RWPE2 (cell line): ENCODE measurements at places on chromosomes 5 and 9.

DNA sequence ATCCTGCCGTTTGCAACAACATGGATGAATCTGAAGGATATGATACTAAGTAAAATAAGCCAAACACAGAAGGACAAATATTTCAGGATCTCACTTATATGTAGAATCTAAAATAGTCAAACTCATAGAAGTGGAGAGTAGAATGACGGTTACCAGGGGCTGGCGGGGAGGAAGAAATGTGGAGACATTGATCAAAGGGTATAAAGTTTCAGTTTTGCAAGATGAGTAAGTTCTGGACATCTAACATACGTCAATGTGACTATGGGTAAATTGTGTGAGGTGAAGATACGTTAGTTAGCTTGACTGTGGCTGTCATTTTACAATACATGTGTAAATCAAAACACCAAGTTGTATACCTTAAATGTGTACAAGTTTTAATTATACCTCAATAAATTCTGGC is 200.3 kb downstream of the SNX18 start:
- no peaks in the 10 kb centered on the region for H3K27me3 ChIP-seq
- no peaks in the 10 kb centered on the region for H3K4me1 ChIP-seq
- DNase-seq, result no peak
- H3K36me3 ChIP-seq, result no peaks in the 10 kb centered on the region
- no peak overlapping the region for H3K4me3 ChIP-seq

- no peak for DNase-seq
- no peaks in the 10 kb centered on the region for H3K27me3 ChIP-seq
- no peak overlapping the region for H3K4me3 ChIP-seq
- no peak overlapping the region for H3K27ac ChIP-seq
Observed at GRCh38 chr5:140609126-140609525, 23.8 kb downstream of the CD14 start.

DNA sequence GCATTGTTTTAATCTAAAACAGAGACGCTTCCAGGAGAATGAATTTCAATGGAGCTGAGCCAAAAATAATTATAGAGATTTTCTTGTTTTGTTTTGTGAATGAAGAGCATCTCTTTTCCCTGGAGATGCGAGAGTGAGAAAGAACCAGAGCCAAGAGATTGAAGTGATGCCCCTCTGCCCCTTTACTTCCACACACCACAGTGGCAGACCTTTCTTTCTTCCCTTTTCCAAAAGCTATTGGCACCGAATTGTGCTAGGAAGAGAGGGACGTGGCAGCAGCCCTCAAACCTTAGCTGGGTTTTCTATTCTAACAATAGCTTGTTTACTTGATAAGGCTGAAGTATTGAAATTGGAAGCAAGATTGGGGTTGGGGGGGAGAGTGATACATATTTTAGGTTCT is 133.0 kb upstream of the TMEM161B start:
- no peak for DNase-seq
- no peaks in the 10 kb centered on the region for H3K4me1 ChIP-seq
- H3K4me3 ChIP-seq, result no peak overlapping the region
- H3K36me3 ChIP-seq, result no peaks in the 10 kb centered on the region

DNA sequence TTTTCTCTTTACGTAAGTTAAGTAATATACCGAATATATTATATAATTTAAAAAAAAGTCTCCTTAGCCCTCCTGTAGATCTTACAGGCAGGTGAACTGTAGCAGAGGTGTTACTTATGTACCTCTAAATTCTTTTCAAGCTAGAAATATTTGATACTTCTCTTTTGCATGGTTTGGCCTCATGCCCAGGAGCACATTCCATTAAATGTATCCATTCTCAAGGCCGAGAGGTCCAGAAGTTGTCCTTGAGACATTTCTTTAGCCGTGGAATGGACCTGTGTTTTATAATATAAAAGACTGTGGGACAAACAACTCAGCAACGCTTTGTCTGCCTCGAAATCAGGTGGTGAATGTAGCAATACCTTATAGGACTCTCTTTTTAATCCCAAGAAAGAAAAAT is 184.5 kb downstream of the TRIO start:
- H3K36me3 ChIP-seq, result peaks cover 81% of the 10 kb centered on the region
- H3K27ac ChIP-seq, result no peak overlapping the region
- no peak for DNase-seq
- H3K4me1 ChIP-seq, result no peaks in the 10 kb centered on the region
- no peak overlapping the region for H3K4me3 ChIP-seq

GRCh38 chr5:138611678-138612218 is 36.5 kb upstream of the HSPA9 start:
- H3K4me1 ChIP-seq, result peaks cover 19% of the 10 kb centered on the region
- no peaks in the 10 kb centered on the region for H3K36me3 ChIP-seq
- no peaks in the 10 kb centered on the region for H3K27me3 ChIP-seq
- no peak overlapping the region for H3K4me3 ChIP-seq
